Muscle of back (tissue), 13 donors: ENCODE measurements at places on chromosomes 5 and 9. TPM values are rescaled to one million over a fixed set of nuclear protein-coding genes. Genes with fewer than 3 reads are reported as not detected.

GRCh38 chr5:67824852-67825251, 390.7 kb upstream of the PIK3R1 start:
- DNase-seq, result no peak

DNA sequence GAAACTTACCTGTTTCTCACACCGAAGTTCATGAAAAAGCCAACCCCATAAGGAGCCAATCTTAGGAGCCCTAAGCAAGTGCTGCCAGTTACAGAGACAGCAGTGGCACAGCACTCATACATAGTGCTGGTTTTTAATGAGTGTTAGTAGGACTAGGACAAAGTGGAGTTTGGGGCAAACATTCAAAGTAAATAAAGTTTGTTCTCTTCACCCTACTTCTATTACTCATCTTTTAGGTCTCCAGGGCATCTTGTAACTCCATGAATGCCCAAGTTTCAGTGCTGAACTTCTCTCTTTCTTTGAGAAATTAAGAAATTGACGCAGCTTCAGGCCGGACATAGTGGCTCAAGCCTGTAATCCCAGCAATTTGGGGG, 584.7 kb downstream of the EBF1 start:
- DNase-seq, result no peak

DNA sequence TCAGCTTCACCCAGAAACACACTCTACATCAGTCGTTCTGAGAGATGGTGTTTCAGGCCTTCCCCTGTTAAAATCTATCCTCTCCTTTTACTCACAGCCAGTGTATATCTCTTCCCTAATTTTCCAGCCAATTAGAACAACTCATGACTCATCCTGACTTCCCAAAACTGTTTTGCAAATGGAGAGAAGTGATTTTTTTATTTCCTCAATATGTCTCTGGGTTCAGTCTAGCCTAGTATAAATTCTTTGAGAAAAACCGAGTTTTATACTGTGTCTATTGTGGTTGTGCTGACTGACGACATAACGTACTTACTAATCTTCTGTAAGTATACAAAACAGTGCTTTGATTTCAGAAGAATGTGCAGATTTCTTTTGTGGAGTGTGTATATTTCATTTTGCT, 28.4 kb upstream of the CAST start:
- no peak for DNase-seq

DNA sequence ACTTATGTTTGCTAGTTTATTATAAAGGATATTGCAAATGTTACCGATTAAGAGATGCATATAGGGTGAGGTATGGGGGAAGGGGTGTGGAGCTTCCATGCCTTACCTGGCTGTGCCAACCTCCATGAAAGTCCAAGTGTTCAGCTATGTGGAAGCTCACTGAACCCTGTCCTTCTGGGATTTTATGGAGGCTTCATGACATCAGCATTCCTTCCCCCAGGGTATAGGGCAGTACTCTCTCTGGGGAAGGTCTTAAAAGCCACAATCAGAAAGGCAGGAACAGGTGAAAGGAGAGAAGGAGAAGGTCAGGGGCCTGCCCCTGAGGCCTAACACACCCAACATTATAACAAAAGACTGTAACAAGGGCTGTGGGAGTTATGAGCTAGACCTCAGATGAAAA, 592.6 kb downstream of the PDE4D start:
- no peak for DNase-seq

The BRINP1 gene
- 0.22 TPM for polyA plus RNA-seq

GRCh38 chr5:135481909-135482311, 29.8 kb upstream of the TIFAB start:
- no peak for DNase-seq

DNA sequence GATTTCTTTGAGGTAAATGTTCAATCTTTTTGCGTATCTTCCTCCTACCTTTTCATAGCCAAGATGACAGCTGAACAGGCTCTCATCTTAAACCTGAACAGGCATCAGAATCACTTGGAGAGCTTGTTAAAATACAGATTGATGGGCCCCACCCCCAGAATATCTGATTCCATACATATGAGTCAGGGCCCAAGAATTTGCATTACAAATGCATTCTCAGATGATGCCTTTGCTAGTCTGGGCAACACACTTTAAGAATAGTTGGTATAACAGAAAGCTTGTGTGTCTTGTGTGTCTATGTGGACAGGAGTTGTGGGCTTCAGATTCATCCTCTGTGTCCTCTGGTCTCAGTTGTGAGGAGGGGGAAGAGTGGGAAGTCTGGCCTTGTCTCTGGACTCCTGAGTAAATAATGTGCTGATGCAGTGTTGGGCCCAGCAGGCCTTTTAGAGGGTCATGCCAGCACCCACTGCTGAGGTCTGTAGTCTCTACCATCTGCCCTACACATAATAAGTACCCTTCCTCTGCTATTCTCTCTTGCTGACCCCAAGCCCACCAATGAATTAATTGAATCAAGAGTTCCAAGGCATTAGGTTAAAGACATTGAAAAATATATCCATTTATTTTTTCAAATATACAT, 43.1 kb downstream of the PTCD2 start:
- DNase-seq, result no peak

The KCTD16 gene
- 0.07 TPM for polyA plus RNA-seq

DNA sequence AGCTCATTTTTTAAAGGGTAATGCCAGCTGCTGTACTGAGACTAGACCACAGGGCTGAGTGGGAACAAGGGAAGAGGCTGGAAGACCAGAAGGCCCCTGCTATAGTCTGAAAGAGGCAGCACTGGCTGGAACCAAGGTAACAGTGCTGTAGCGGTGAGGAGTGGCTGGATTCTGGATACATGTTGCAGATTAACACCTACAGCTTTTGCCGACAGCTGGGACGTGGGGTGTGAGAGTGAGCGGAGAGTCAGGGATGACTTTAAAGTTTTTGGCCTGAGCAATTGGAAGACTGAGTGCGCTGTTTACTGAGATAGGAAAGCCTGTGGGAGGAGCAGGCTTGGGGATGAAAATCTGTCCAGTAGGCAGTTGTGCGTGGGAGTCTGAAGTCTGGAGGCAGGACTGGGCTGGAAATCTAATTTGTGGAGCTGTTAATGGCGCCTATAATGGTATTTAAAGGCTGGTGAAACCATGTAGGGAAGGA, 26.5 kb downstream of the AQP7 start:
- DNase-seq, result peak; percentile 11

The ARAP3 gene
- polyA plus RNA-seq, result 16.6 TPM

- no peak for DNase-seq
Observed at GRCh38 chr5:151800532-151800931, 28.8 kb downstream of the G3BP1 start.

DNA sequence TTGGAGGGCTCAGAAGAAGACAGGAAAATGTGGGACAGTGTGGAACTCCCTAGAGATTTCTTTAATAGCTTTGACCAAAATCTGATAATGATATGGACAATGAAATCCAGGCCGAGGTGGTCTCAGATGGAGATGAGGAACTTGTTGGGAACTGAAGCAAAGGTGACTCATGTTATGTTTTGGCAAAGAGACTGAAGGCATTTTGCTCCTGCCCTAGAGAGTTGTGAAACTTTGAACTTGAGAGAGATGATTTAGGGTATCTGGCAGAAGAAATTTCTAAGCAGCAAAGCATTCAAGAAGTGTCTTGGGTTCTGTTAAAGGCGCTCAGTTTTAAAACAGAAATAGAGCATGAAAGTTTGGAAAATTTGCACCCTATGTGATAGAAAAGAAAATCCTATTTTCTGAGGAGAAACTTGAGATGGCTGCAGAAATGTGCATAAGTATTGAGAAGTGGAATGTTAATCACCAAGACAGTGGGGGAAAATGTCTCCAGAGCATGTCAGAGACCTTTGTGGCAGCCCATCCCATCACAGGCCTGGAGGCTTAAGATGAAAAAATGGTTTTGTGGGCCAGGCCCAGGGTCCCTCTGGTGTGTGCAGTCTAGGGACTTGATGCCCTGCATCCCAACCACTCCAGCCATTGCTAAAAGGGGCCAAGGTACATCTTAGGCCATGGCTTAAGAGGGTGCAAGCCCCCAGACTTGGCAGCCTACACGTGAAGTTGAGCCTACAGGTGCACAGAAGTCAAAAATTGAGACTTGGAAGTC, 463.7 kb upstream of the TLE4 start:
- DNase-seq, result no peak

GRCh38 chr9:88344013-88344412, 44.2 kb upstream of the SPIN1 start:
- no peak for DNase-seq

GRCh38 chr5:42701351-42702059, 55.1 kb upstream of the CCDC152 start:
- no peak for DNase-seq

DNA sequence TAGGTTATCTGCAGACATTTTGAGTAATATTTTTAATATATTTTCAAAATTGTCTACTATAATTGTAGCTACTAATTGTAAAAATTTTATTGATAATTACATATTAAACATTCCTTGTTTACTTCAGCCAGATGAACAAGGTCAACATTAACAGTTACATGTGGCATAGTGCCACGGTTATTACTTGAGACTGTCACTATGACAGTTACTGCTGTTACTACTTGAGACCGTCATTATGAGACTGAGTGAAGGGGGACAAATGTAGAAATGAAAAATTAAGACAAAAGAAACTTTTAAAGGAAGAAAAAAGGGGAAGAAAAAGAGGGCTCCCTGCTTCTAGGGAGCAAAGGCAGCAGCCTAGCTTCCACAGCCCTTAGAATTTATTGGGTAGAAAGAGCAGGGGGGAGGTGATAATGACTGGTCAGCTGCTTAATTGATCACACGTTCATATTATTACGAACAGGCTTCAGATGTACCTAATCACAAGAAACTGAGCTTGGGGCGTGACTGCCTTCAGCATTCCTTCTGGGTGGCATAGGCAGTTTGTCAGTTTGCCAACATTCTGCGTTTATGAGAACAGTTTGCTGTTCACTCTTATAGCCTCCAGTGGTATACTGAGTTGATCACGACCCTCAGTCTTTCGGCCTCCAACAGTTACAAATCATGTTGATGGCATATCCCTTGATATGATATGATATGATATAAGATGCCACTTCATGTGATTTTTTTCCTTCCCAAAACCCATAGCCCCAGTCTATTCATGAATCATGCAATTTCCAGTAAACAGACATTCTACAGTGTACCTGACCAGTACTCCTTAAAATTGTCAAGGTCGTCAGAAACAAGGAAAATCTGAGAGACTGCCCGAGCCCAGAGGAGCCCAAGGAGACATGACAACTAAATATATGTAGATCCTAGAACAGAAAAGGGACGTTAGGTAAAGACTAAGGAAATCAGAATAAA, 13.1 kb downstream of the MARCHF6 start:
- DNase-seq, result no peak

The TAF11L5 gene
- polyA plus RNA-seq, result not detected

DNA sequence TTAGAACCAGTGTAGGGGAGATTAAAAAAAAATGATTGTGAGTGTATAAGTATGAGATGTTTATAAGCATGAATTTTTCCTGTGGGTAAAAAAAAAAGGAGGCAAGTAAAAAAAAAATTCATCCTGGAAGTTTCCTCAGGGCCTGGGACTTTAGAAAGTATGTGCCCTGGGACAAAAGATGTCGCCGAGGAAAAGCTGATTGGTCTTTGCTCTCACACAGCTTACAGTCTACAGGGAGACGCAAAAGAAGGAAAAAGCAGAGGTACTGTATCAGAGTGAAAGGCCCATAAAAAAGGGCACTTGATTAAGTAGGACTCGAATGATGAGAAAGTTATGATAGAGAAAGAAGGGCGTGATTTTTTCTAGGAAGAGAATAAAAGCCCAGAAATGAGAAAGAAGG, 501.4 kb upstream of the MEF2C start:
- DNase-seq, result no peak

The NAIP gene
- 10.3 TPM for polyA plus RNA-seq

DNA sequence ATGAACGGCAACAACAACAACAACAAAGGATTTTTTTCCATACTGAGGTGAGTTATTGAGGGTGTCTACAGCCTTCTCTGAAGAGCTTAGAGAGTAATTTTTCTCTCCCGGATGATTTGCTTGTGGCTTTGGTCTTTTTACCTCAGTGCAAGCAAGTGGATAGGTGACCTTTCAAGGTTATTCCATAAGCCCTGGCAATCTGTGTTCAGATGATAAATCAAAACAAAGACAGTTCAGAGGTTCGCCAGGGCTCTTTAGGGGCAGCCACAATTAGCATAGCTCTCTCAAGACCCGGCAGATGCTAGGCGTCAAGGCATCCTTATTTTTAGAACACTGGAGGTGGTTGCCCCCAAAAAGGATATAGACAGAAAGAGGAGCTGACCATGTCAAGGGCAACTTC, 417.9 kb upstream of the C9orf72 start:
- DNase-seq, result no peak
